ENCODE measurements at places on chromosomes 1 and 21.

DNA sequence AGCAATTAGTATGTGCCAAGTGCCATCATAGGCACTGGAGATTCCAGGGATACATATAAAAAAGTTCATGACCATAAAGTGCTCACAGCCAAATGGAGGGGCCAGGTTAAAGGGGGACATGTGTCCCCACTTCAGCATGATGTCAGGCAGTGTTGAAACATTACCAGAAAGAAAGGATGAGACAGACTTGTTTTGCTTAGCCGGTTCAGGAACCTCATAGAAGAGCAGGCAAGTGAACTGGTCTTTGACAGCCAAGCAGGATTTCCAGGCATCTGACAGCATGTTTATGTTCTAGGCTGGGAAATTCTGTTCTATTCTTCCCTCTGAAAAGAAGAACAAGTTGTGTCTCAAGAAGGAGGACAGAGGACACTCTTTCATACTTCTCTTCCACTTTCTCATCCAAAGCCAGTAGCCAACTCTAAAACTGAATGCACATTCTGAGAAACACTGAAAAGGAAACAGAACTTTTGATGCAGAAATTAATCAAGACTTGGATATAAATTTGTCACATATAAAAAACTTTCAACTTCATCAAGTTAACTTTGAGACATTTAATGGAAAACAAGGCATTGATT lies 39.7 kb downstream of the GLUL start:
- no peak for DNase-seq

GRCh38 chr1:155261493-155261851 lies 688 bp downstream of the SCAMP3 start:
- DNase-seq = no peak

DNA sequence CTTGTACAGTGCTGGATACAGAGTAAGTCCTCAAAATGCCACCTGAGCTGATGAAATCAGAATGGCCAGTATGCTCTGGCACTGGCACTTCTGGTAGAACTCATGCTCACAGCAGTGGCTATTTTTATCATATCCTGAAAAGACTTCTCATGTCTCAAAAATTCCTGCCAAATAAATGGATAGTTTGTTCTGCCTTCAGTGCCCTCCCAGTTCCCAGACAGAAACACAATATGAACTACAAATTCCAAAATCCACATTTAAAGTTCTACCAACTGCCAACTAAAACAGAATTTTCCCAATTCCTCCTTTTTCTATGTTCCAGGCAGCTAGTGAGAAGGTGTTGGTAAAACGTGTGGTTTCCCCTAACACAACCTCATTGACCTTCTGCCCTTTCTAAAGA lies 51.4 kb upstream of the RGS1 start:
- no peak for DNase-seq

DNA sequence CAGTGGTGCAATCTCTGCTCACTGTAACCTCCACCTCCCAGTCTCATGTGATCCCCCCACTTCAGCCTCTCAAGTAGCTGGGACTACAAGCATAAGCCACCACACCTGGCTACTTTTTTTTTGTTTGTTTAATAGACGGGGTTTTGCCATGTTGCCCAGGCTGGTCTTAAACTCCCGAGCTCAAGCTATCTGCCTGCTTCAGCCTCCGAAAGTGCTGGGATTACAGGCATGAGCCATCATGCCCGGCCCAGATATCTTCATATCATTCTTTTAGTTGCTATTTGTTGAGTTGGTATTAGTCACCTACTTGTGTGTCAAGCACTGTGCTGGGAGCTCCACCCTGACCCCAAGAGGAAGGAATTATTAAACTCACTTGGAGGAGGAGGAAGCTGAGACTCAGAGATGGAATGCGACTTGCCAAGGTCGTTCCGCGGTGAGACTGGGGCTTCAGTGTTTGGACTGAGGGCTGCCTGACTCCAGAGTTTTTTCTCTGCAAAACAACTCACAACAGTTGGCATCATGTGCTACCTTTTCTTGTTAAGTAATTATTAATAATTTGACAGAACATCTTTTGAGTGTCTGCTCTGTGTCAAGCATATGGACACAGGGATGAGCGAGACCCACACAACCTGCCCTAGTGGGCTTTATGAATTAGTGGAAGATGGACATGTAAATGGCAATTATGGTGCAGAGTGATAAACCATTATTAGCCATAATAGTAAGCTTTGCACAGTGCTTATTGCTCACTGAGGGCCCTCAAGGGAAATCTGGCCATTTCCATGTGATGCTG lies 132.0 kb downstream of the FOXD2 start:
- no peak for DNase-seq

- peak; percentile 68 for DNase-seq
Observed at GRCh38 chr1:55519937-55520683, 304.9 kb upstream of the USP24 start.

DNA sequence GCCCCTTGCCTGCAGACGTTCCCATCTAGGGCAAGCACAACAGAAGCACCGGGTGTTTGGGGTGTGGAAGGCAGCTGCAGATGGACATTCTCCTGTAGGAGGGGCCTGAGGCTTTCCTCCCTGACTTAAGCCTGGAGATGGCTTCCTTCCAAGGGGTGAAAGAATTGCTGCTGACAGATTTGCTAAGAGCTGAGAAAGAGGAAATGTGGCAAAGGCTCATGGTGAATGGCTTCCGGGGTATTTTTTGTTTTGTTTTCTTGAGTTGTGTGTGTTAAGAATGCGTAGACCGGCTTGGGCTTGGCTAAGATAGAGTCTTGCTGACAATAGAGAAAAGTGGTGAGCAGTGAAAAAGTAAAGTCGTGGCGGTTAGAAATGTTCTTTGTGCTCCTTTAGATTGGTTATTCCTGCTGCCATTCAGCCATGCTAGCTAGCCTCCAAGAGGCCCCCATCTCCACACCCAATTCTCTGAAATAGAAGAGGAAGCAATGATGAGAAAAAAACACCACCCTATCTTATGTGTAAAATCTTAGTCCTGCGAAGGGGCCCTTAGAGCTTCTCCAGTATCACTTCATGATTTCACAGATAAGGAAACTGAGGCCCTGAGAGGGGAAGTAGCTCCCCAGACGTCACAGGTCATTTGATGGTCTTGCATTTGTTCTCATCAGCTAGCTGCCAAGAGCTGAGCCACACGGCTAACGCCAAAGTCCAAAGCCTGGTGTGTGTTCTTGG lies 36.9 kb downstream of the EIF2D start:
- DNase-seq = no peak

DNA sequence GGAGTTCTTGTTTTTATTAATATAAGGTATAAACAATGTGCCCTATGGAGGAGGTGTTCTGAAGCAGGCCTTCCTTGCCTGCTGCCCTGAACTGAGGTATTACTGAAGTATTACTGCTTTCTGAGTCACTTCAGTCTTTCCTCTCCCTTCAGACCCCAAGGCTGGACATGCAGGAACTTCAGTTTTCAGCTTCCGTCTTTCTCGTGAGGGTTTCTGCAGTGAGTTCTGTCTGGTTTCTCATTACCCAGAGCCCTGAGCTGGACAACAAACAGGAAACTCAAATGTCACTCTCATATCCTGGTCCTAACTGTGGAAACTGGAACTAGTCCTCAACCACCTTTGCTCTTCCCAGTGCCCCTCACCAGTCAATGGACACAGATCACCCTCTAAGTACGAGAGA lies 46.8 kb downstream of the ELAVL4 start:
- no peak for DNase-seq

- peak; percentile 58 for DNase-seq
Observed at GRCh38 chr1:67850151-67850551, 16.9 kb upstream of the GNG12 start.

GRCh38 chr1:11738783-11739182 lies 2.8 kb downstream of the AGTRAP start:
- DNase-seq = no peak

GRCh38 chr1:67601539-67601938 lies 83.5 kb upstream of the GADD45A start:
- no peak for DNase-seq

GRCh38 chr1:53634571-53634979 lies 104.4 kb downstream of the GLIS1 start:
- no peak for DNase-seq

- DNase-seq = no peak
Observed at GRCh38 chr1:115029526-115029925, at the start of gene TSHB. Gene TSHB, plus strand, starts transcription at chr1:115029826. Its CDS starts 3,537 bp downstream, at chr1:115033363.
